Esophagus mucosa (tissue), 1 donor: ENCODE measurements at places on chromosomes 12 and 14. TPM values are rescaled to one million over a fixed set of nuclear protein-coding genes. Genes with fewer than 3 reads are reported as not detected.

DNA sequence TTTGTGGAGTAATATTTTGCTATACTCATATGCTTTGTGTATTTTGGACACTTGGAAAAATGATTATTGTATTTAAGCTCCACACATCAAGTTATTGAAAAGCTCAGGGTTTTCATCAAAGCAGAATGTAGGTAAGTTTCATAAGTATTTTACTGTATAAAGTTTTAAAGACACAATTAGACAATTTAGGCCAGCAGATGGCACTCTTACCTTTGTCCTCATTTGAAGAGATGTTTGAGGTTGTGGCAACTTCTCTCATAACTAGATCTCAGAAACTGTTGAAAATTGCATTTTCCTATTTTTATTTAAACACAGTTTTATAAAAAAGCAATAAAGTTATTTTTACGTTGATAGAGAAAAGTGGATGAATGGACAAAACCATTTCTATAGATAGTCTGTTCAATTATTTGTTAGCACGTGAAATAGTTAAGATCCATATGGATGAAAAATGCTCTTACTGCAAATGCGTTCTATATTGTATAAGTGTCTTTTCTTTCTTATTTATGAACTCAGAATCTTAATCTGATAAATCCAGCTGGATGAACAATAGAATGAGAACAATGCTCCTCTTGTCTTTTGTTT, 300.0 kb downstream of the AEBP2 start:
- ATAC-seq = no peak

DNA sequence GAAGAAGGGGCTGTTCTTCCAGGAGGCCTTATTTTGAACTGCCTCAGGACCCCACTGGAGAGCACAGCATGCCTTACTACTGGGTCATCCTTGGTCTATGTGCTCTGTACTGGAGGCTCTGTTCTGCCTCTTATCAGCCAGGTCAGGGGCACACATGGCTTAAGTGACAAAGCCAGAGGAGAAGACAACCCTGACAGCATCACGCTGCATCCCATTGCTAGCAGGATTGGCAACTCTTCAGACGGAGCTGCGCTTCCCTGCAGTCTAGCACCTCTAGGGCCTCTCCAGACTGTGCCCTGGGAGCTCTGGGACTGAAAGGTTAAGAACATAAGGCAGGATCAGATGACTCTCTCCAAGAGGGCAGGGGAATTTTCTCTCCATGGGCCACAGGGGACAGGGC, 17.3 kb upstream of the TIGAR start:
- ATAC-seq = no peak

GRCh38 chr12:130214686-130215395, 52.6 kb downstream of the FZD10 start:
- peak; percentile 73 for ATAC-seq

- ATAC-seq = no peak
Observed at GRCh38 chr12:123634142-123634561, 523 bp downstream of the GTF2H3 start.

- ATAC-seq = no peak
Observed at GRCh38 chr12:85157035-85157603, 121.0 kb downstream of the LRRIQ1 start.

DNA sequence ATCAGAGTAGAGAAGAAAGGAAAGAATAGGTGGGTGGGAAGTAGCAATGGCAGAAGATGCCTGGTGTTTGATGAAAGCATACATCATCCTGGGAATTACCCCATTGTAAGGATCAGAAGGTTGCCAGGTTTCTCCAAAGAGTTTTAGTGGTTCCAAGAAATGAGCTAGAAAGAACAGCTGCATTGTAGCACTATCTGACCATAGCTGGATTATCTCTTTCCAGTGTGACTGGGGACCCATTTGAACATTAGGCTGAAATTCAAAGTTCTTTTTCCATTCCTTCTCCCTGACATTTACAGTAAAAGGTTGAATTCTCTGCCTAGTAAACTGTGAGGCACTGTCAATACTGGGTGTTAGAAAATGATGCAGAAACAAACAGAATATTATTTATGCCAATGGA, 244.4 kb downstream of the GALC start:
- no peak for ATAC-seq

The TC2N gene
- total RNA-seq = 52.5 TPM

The OAS2 gene
- 20.6 TPM for total RNA-seq
